ENCODE measurements at places on chromosomes 3 and 15.
A peak's percentile ranks its signal among the peaks of the same experiment; 100 is the strongest.

- DNase-seq, result no peak
Measured at GRCh38 chr15:70120958-70121623, 23.4 kb upstream of the TLE3 start.

DNA sequence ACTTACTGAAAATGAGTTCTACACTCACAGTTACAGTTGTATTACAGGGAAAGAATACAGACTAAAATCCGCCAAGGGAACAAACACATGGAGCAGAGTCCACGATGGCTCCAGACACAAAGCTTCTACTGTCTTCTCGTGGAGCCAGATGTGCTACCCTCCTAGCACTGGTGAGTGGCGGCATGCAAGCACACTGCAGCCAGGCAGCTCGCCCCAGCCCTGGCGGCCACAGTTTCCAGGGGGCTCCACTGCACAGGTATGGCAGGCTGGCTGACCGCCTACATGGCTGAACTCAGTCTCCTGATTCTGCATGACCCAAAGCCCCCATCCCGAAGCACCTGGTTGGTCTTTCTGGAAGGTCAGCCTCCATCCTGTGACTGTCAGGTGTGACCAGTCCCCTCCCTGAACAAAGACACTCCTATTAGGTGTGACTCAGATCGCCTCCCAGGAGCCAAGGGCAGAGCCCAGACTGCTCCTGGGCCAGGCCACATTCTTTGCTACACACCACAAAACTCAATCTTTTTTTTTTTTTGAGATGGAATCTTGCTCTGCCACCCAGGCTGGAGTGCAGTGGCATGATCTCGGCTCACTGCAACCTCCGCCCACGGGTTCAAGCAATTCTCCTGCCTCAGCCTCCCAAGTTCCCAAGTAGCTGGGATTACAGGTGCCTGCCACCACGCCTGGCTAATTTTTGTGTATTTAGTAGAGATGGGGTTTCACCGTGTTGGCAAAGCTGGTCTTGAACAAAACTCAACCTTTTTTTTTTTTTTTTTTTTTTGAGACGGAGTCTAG is 51.5 kb downstream of the CFAP92 start:
- DNase-seq, result no peak

DNA sequence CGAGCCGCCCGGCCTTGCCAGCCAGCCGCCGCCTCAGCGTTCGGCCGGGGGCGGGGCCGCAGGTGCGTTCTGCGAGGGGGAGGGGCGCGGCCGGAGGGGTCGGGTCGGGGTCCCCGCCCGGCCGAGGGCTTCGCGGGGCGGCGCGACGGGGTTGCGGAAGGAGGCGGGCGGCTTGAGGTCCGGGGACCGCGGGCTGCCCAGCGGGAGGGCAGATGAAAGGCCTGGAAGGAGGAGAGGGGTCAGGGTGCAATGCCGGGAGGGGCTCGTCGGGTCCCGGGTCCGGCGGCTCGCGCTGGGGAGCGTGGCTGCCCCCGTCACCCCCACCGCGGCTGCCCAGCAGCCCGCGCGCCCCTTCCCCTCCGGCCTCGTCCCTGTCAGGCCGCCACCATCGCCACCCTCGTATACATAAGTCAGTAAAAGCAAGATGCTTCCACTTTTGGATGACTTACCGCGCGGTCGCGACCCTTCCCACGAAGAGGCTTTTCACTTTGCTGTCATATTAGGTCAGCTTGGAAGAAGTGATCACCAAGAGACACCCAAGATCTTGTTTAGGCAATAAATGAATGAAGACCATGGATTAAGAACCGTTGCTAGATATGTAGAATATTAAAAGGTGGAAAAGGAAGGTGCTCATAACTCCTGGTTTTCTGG is 620 bp upstream of the ANP32A start:
- DNase-seq, result peak; percentile 24

DNA sequence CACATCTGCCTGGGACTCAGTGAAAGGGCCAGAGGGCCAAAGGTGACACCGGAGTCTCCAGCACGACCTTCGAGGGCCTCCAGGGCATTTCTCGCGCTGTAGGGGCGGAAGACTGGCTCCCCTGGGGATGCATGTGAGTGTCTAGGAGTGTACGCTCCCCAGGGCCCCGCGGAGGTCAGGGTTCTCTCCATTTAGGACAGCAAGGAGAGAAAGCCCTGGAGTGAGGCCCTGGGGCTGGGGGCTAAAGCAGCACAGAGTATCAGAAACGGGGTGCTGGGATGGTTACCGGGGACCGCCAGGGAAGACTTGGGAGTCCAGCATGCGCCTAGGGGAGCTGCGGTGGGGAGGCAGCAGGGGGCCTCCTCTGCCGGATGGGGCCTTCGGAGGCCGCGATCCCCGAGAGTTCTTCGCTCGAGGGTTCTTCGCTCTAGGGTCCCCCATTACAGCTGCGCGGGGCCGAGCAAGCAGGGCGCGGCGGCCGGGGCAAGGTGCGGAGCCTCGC is 595 bp upstream of the APBA2 start:
- DNase-seq, result peak; percentile 37

Data from stimulated activated naive CD8-positive, alpha-beta T cell treated with anti-CD3 and anti-CD28 coated beads, Interleukin-15, Interleukin-2, amounts not matched to agents 100 U/mL and 50 U/mL, for 24 hours (primary cell).